ENCODE measurements at places on chromosomes 5 and 9. TPM values are rescaled to one million over a fixed set of nuclear protein-coding genes. Genes with fewer than 3 reads are reported as not detected.

Gene NDST1
- 57.0 TPM for total RNA-seq

Gene ADGRD2
- under 0.01 TPM for total RNA-seq

Gene PFN3
- total RNA-seq, result not detected

Gene EXOC3
- 49.5 TPM for total RNA-seq

Gene FOXD4L3
- total RNA-seq, result not detected

Gene UGT3A1
- total RNA-seq, result not detected

Gene FABP6
- total RNA-seq, result not detected

Gene SLC6A18
- total RNA-seq, result not detected

Gene CEP72
- total RNA-seq, result 3.4 TPM

Gene SREK1IP1
- total RNA-seq, result 8.7 TPM

Gene GRIN3A
- not detected for total RNA-seq

Gene SEMA6A
- total RNA-seq, result 6.6 TPM

Gene CCDC152
- 0.06 TPM for total RNA-seq

Gene USP20
- total RNA-seq, result 5.5 TPM

Gene GGTA1
- total RNA-seq, result 0.16 TPM

Gene CDKN2A
- 5.4 TPM for total RNA-seq

Gene POMT1
- total RNA-seq, result 46.8 TPM

Gene MAST4
- 20.7 TPM for total RNA-seq

Gene C6
- not detected for total RNA-seq

Gene ADAMTS13
- 3.0 TPM for total RNA-seq

Gene LRRC70
- total RNA-seq, result 24.0 TPM

Gene PCDHB9
- 0.31 TPM for total RNA-seq

Gene TMEM232
- total RNA-seq, result 0.63 TPM

Gene LAMC3
- total RNA-seq, result 0.50 TPM

Gene GARIN3
- total RNA-seq, result not detected

Gene ARHGEF37
- 35.4 TPM for total RNA-seq

Gene FAM153A
- total RNA-seq, result not detected

Gene OR1J2
- total RNA-seq, result not detected

Data from bladder microvascular endothelial cell (primary cell).